ENCODE measurements at places on chromosomes 2 and 18. TPM values are rescaled to one million over a fixed set of nuclear protein-coding genes. Genes with fewer than 3 reads are reported as not detected.

- DNase-seq, result no peak
- no peak overlapping the region for H3K4me3 ChIP-seq
- no peaks in the 10 kb centered on the region for H3K27me3 ChIP-seq
- no peak overlapping the region for H3K27ac ChIP-seq
These were observed 3.3 kb upstream of the NETO1 start for GRCh38 chr18:72871091-72871490.

The COX7A2L gene
- total RNA-seq, result 85.8 TPM

The SIX3 gene
- not detected for total RNA-seq

DNA sequence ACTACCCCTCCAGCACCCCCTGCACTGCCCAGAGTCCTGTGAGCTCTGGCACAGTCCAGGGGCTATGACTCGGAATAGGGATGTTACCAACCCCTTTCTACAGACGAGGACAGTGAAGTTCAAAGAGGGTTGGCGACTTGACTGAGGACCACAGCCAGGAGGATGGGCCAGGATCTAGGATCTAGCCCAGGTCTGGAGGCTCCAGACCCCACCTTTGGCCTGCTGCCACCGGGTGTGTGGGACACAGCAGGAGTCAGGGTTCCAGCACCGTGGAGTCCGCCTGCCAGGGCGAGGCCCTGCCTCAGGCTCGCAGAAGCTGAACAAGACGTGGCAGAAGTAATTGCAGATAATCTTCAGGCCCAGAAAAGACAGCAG lies 37.9 kb upstream of the GPC1 start:
- H3K36me3 ChIP-seq, result no peaks in the 10 kb centered on the region
- no peaks in the 10 kb centered on the region for H3K27me3 ChIP-seq
- no peak overlapping the region for H3K27ac ChIP-seq
- H3K4me1 ChIP-seq, result no peaks in the 10 kb centered on the region

The CNDP1 gene
- total RNA-seq, result not detected

DNA sequence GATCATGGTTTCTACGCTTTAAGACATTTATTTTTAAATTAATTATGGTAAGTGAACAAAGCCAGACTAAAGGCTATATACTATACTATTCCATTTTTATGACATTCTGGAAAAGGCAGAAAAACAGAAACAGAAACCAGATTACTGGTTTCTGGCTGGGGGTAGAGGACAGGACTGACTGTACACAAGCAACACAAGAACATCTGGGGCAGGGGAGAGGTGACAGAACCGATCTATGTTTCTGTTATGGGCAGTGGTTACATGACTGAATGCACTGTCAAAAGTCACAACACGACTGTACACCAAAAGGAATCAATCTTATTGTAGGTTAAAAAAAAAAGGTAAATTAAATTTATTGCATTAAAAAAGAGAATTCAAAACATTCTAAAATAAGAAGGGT lies 64.7 kb downstream of the PTPN2 start:
- no peaks in the 10 kb centered on the region for H3K4me1 ChIP-seq
- no peaks in the 10 kb centered on the region for H3K27me3 ChIP-seq
- H3K4me3 ChIP-seq, result no peak overlapping the region
- no peak overlapping the region for H3K27ac ChIP-seq

GRCh38 chr2:159736048-159736447 lies 23.7 kb downstream of the MARCHF7 start:
- no peaks in the 10 kb centered on the region for H3K27me3 ChIP-seq
- no peaks in the 10 kb centered on the region for H3K36me3 ChIP-seq
- H3K4me1 ChIP-seq, result no peaks in the 10 kb centered on the region
- H3K4me3 ChIP-seq, result no peak overlapping the region

Measured in Peyer's patch (tissue), 4 donors.